ENCODE measurements at places on chromosomes 1 and 21. TPM values are rescaled to one million over a fixed set of nuclear protein-coding genes. Genes with fewer than 3 reads are reported as not detected.

DNA sequence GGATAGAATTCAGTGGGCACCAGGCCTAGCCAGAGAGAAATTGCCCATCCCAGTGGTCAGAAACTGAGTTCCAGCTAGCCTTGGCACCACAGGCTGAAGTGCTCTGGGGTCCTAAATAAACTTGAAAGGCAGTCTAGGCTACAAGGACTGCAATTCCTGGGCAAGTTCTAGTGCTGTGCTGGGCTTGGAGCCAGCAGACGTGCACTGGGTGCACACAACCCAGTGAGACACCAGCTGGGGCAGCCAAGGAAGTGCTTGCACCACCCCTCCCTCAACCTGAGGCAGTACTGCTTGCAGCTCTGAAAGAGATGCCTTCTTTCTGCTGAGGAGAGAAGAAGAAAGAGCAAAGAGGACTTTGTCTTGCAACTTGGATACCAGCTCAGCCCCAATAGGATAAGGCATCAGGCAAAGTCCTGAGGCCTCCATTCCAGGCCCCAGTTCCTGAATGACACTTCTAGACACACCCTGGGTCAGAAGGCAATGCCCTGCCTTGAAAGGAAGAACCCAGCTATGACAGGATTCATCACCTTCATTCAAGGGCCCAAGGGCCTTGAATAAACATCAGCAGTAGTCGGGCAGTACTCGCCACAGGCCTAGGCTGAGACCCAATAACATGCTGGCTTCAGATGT, 55.1 kb downstream of the OVGP1 start:
- no peak overlapping the region for H3K27ac ChIP-seq
- H3K36me3 ChIP-seq = no peaks in the 10 kb centered on the region
- H3K27me3 ChIP-seq = peaks cover 31% of the 10 kb centered on the region
- DNase-seq = no peak

GRCh38 chr1:19762175-19762779, 37.4 kb downstream of the TMCO4 start:
- no peak overlapping the region for H3K4me3 ChIP-seq
- no peaks in the 10 kb centered on the region for H3K27me3 ChIP-seq
- H3K4me1 ChIP-seq = peaks cover 8% of the 10 kb centered on the region
- DNase-seq = peak; percentile 2
- H3K36me3 ChIP-seq = peaks cover 12% of the 10 kb centered on the region
- H3K27ac ChIP-seq = no peak overlapping the region

GRCh38 chr1:62689524-62689923, 1.3 kb upstream of the DOCK7 start:
- no peak overlapping the region for H3K27ac ChIP-seq
- DNase-seq = no peak
- peak overlapping the region; percentile 92 for H3K4me3 ChIP-seq
- no peaks in the 10 kb centered on the region for H3K36me3 ChIP-seq
- no peaks in the 10 kb centered on the region for H3K27me3 ChIP-seq

- no peaks in the 10 kb centered on the region for H3K36me3 ChIP-seq
- H3K27ac ChIP-seq = no peak overlapping the region
- DNase-seq = no peak
- H3K4me1 ChIP-seq = no peaks in the 10 kb centered on the region
These were observed 389.2 kb downstream of the PLPP3 start for GRCh38 chr1:56189946-56190805.

DNA sequence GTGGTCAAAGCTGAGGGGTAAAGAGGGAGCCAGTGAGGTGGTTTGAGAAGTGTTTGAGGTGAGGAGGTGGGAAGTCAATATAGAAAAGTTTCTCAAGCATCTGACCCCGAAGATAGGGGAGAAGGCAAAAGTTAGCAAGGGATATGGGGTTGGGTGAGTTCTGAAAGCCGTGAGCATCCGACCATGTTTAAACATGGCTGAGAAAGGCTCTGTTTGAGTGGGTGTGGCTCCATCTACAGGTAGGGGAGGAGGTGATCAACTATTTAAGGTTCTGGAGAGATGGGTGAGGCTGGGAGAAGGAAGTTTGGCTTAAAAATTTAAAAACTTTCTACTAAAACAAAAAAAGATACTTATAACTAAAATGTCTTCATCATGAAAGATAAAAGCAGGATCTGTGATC, 273.8 kb downstream of the KCNJ6 start:
- no peak overlapping the region for H3K4me3 ChIP-seq
- peaks cover 8% of the 10 kb centered on the region for H3K4me1 ChIP-seq
- H3K36me3 ChIP-seq = peaks cover 8% of the 10 kb centered on the region
- DNase-seq = no peak
- peaks cover 38% of the 10 kb centered on the region for H3K27me3 ChIP-seq

DNA sequence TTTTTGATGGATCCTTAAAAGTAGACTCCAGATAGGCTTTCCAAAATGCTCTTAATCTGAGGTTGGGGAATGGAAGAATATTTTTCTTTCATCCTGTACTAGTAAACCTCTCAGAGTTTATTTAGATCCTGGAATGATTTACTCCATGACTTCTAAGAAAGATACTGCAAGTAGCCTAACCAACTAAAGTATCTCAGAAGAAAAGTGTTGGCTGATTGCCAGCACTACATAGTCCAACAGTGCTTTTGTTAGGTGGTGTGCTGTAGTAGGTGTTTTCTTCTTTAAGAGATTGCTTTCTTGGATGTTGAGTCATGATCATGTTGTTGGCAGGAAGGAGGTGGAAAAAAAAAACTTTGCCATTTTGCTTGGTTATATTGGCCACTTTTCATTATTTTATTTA, 119.8 kb downstream of the OSBPL9 start:
- H3K4me3 ChIP-seq = no peak overlapping the region
- peaks cover 40% of the 10 kb centered on the region for H3K4me1 ChIP-seq
- H3K36me3 ChIP-seq = peaks cover 3% of the 10 kb centered on the region
- no peak overlapping the region for H3K27ac ChIP-seq

- H3K4me3 ChIP-seq = no peak overlapping the region
- DNase-seq = no peak
- no peaks in the 10 kb centered on the region for H3K4me1 ChIP-seq
- no peak overlapping the region for H3K27ac ChIP-seq
- peaks cover 18% of the 10 kb centered on the region for H3K27me3 ChIP-seq
These were observed 45.9 kb upstream of the PUM1 start for GRCh38 chr1:31111290-31111951.

DNA sequence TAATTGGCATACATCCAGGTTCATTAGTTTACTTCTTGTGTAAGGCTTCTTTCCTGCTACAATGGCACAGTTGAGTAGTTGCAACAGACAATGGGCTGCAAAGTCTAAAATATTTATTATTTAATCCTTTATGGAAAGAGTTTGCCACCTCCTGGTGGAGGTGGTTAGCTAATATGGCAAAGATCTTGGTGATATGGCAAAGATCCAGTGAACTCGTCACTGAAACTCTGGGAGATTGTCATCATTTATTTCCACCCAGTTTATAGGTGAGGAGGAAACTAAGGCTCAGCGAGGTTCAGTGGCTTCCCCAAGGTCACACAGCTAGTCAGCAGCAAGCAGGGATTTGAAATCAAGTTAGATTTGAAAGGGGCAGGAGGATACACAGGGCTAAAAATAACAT, 16.1 kb upstream of the IFFO2 start:
- H3K4me1 ChIP-seq = no peaks in the 10 kb centered on the region
- no peaks in the 10 kb centered on the region for H3K36me3 ChIP-seq
- H3K27me3 ChIP-seq = peaks cover 18% of the 10 kb centered on the region
- H3K27ac ChIP-seq = peak overlapping the region; percentile 65

- peaks cover 14% of the 10 kb centered on the region for H3K4me1 ChIP-seq
- peaks cover 31% of the 10 kb centered on the region for H3K36me3 ChIP-seq
- no peaks in the 10 kb centered on the region for H3K27me3 ChIP-seq
- no peak overlapping the region for H3K4me3 ChIP-seq
These were observed 371.3 kb downstream of the VAV3 start for GRCh38 chr1:107593501-107594209.

- no peak overlapping the region for H3K27ac ChIP-seq
- peaks cover 4% of the 10 kb centered on the region for H3K4me1 ChIP-seq
- H3K27me3 ChIP-seq = peaks cover 54% of the 10 kb centered on the region
These were observed 4.1 kb upstream of the CDC42BPA start for GRCh38 chr1:227322376-227322775.

Gene C1orf216
- 1.2 TPM for polyA plus RNA-seq

Gene ERICH3
- not detected for polyA plus RNA-seq

Gene IL20
- polyA plus RNA-seq = not detected
